CD4-positive, alpha-beta T cell treated with Interleukin-12 subunit alpha and Interleukin-12 subunit beta, for 1 hour (primary cell): ENCODE measurements at places on chromosomes 5 and 9.

- DNase-seq = no peak
These were observed 1.2 kb upstream of the GALNT10 start for GRCh38 chr5:154189256-154189818.

DNA sequence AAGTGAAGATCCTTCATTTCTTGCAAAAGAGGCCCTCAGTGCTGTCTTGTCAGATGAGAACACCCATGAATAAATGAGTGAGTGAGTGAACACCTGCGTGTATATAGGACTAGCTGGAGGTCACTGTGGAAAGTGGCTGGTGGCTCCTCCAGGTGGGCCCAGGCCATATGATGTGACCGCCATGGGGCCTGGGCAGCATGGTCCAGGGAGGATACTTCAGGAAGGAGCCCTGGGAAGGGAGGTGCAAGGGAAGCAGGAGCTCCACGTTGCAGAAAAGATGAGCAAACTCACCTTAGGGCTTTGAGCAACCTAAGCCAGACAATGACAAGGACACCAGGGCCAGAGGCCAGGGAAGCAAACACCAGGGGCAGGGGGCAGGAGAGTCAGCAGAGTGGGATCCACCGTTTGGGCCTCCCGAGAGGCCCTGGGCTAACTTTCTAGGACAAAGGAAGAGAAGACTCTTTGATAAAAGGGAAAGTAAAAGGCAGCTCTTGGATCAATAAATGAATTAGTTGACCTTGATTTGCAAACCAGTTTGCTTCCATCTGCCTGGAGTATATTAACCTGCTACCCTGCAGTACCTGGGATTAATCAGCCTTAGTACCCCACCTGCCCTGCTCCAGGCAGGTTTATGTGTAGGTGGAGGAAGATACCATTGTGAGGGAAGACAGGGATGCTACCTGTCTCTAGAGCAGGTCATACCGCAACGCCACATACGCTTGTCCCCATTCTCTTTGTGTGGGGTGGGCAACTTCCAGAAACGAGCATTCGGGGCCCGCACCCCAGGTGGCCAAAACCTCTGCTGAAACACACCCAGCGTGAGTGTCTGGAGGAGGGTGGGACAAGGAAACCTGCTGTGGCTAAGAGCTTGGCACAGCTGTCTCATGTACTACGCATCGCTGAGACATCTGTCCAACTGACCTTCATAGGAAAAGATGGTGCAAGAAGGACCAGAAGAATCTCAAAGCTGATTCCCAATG is 51.4 kb upstream of the OLFM1 start:
- DNase-seq = no peak

DNA sequence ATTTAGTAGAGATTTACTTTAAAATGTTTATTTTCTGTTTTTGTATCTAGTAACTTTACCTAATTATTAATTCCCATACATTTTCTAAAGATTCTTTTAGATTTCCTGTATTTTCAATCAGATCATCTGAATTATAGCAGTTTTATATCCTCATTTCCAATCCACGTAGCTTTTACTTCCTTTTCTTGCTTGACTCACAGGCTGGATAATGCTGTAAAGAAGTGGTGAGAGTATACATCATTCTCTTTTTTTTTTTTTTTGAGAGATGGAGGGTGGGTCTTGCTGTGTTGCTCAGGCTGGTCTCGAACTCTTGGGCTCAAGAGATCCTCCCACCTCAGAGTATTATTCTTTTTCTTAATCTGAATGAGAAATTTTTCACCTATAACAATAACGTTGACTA is 11.2 kb upstream of the SETX start:
- no peak for DNase-seq

DNA sequence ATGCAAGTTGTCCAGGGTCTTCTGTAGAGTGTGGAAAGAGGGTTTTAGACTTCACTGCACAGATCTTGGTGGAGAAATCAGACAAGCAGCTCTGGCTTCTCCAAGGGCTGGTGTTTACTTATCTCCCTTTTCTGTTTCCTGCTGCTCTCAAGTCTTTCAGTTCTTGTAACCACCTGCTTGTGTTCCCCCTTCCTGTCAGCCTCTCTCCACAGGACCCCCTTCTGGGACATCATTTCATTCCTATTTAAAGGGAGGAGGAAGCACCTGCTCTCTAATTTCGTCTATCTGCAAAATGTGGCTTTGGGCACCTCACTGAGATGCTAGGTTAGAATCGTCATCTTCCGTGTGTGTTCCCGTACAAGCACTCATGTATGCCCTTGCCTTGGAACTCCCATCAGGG is 636.2 kb downstream of the MTRR start:
- no peak for DNase-seq

GRCh38 chr5:160252916-160253315 is 23.6 kb downstream of the FABP6 start:
- no peak for DNase-seq

GRCh38 chr9:130024597-130024994 is 18.4 kb downstream of the FNBP1 start:
- DNase-seq = no peak

DNA sequence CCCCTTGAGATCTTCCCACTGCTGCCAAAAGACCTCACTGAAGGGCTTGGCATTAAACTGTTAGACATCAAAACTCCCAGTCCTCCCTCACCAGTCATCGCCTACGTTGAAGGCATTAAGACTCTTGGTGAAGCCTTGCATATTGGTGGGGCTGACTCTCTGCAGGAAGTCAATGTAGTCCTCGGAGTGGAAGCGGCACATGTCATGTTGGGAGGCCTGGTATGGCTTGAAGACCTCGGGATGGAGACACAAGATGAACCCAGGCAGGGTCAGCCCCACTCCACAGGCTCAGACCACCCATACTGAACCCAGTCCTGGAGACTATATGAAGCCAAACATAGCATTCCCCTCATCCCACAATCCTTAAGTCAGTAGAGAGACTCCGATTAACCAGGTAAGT is 1.9 kb downstream of the HDAC3 start:
- no peak for DNase-seq

GRCh38 chr5:175015028-175015685 is 290.8 kb downstream of the MSX2 start:
- no peak for DNase-seq

GRCh38 chr5:71817891-71818290 is 98.8 kb downstream of the CARTPT start:
- DNase-seq = no peak

DNA sequence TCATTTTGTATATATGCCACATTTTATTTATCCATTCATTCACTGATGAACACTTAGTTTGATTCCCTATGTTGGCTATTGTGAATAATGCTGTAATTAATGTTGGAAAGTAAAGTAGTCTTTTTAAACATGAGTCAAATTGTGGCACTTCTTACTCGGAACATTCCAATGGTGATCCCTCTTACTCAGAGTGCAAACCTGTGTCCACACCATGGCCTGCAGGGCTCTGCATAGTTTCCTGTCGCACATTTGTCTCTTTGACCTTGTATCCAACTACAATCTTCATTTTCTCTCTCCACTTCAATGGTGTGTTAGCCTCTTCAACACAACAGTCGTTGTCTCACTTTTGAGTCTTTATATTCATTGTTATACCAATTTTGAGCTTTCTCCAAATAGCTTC is 98.1 kb upstream of the PAPPA start:
- no peak for DNase-seq

GRCh38 chr5:126124706-126125345 is 298.4 kb upstream of the GRAMD2B start:
- DNase-seq = no peak

DNA sequence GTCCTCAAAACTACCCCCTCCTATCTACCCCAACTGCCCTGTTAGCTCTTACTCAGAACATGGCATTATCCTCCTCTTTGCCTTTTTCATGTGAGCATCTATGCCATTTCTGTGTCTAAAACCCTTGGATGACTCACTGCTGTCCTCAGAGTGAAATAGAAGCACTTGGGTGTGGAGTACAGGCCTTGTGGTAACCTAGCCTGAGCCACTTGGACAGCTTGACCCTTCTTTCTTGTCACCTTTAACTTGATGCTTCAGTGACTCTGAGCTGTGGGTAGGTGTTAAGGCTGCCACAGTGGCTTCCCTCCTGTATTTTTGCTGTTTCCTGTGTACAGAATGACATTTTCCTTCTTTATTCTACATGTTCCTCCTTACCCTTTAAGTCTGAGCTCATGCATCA is 391.4 kb downstream of the SH3GL2 start:
- DNase-seq = no peak

- DNase-seq = no peak
These were observed 10.4 kb downstream of the CDK5RAP2 start for GRCh38 chr9:120569556-120569955.

- DNase-seq = no peak
These were observed 358.7 kb upstream of the KLF4 start for GRCh38 chr9:107847978-107848964.
